ENCODE measurements at places on chromosomes 5 and 9.

- DNase-seq, result no peak
These were observed 94.2 kb upstream of the COL5A1 start for GRCh38 chr9:134547161-134548100.

- DNase-seq, result no peak
These were observed 414.0 kb upstream of the IRX1 start for GRCh38 chr5:3181671-3182070.

GRCh38 chr5:142587354-142587965, 98.4 kb downstream of the FGF1 start:
- no peak for DNase-seq

- no peak for DNase-seq
These were observed 101.9 kb downstream of the MTRR start for GRCh38 chr5:7970816-7971215.

DNA sequence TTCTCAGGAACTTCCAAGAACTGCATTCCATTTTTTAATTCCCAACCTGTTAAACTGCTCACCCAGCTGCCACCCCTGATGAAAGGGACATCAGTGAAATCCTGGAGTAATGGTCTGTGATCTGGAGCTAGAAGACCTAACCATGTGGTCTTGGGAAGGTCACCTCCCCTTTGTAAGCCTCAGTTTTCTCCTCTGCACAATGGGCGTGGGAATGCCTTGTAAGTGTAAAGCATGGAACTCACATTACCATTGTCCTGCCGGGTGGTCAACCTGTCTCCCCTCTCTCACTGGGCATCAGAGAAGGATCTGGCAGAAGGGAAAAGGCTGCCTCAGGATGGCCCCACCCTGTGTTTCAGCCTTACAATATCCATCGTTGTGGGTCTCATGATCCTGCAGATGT, 15.3 kb upstream of the CCDC180 start:
- no peak for DNase-seq

GRCh38 chr5:126777257-126777974, 480 bp downstream of the LMNB1 start:
- no peak for DNase-seq

GRCh38 chr9:126670270-126670669, 56.5 kb downstream of the LMX1B start:
- no peak for DNase-seq

DNA sequence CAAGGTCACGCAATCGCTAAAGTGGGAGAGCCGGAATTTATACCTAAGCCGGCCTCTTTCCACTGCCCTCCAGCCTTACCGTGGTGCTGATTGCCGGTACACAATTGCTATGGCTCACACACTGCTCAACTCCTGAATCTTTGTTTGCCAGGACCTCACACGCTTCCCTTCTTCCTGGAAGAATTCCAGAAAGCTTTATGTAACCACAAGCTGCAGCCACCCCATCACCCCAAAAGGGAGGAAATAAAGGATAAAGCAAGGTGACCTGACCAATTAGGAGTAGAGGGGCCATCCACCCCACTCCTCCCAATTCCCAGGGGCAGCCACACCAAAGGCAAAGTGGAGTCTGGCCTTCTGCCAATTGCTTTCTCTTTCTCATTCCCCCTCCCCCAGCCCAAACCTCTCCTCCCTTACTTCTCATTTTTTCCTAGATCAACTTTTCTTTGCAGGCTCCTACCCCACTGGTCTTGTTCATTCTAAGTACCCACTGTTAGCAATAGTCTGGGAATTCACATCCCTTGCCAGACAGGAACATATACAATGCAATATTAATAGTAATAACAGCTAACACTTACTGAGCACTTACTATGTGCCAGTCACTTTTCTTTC, 18.0 kb upstream of the CDC23 start:
- no peak for DNase-seq

GRCh38 chr9:124242331-124243194, 15.2 kb upstream of the NEK6 start:
- DNase-seq, result no peak

GRCh38 chr5:166369346-166369745, 1922.1 kb upstream of the WWC1 start:
- no peak for DNase-seq

GRCh38 chr9:112487008-112487798, 576 bp downstream of the KIAA1958 start:
- no peak for DNase-seq

GRCh38 chr5:173682313-173682712, 65.9 kb upstream of the BOD1 start:
- DNase-seq, result no peak

DNA sequence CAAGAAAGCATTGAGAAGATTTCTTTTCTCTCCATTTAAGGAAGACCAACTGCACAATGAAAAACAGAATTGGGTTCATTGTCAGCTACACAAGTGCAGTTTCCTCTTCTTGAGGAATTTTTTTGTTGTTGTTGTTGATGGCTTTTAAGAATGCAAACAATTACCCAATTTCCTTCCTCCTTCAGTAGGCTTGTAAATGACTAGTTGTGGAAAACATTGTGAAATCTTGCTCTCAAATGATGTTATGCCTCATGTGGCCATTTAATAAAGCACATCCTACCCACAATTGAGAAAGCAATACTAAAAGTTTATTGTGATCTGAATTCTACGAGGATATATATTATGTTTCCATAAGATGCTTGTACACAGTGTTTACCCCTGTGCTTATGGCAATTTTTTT, 171.6 kb downstream of the FAM174A start:
- no peak for DNase-seq

DNA sequence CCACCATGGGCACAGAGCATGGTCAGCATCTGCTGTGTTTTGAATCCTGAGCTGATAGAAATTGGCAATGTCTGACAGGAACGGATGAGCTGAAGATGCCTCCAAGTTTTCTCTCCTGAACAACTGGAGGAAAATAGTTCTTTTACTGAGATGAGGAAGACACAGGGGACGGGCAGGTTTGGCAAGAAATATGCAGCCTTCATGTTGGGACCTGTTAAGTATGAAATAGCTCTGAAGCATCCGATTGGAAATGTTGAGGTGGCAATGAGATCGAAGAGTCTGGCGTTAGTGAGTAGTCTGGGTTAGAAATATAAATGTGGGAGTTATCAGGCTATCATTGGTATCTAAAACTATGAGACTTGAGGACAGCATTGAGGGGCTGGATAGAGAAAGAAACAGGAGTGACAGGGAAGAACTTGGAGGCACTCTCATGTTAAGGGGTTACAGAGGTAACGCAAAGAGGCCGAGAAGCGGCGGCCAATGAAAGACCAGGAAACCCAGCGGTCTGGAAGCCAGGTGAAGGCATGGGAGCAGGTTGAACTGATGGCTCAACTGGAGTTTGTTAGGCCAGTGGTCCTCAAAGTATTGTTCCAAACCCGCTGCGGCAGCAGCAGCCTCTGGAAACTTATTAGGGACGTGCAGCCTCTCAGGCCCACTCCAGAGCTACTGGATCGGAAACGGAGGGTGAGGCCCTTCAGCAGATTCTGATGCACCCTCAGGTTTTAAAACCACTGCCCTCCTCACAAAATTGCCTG, 1.0 kb upstream of the MAMDC2 start:
- no peak for DNase-seq

DNA sequence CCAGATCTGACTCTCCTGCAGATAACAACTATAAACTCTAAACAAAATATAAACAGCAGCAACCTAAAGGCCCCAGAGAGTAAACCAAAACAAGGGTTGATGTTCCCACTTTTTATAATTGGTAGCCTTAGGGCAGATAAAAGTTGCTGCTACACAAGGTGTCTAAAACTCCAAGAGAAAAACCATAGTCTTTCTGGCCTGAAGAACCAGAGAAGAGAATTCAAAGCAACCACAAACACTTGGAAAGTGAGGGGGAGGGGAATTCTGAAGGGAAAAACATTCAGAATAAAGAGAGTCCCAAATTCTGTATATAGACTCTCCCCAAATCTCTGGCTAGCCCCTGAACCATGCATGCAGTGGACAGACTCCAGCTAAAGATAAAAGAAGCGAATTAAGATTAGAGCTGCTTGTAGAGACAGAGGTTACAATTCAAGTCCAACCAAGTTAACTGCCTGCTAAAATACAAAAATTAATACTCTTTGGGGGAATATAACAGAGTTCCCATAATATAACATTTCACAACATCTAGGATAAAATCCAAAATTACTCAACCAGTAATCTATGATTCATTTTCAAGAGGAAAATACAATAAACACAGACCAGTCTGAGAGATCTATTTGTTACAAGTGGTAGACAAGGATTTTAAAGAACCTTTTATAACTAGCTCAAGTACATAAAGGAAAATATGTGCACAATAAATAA, 37.5 kb upstream of the RGMB start:
- DNase-seq, result no peak

DNA sequence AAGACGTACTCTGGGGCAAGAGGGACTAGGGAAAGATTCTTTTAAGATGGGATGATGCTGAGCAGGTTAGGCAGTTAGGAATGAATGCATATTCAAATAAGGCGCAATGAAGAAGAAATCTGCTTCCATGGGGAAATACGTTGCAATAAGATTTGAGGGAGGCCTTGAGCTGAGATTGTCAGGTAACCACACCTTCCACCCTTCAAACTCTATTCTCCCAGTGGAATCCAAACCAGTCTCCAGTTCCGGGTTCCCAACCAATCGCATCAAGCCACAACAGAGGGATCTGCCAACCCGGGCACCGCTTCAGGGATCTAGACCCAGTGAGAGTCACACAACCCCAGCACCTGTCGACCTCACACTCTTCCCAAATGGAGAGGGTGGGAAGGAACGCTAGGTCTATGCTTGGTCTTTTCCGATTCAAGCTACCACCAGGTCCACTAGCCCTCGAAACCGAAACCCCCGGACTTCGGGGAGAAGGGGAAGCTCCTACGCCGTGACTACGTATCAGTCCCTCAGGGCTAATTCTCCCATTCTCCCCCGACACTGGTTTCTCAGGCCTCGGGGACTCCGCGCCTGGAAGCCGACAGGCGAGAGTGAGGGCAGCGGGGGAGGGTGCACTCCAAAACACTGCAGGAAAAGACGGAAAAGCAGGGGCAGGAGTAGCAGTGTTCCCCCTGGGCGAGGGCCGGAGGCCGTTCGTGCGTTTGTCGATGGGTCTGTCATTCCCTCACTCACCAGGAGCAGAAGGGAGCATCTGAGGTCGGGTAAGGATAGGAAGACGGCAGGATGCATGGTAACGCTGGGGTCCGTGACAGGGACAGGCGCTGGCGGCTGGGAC, 534 bp downstream of the ERP44 start:
- peak; percentile 36 for DNase-seq

DNA sequence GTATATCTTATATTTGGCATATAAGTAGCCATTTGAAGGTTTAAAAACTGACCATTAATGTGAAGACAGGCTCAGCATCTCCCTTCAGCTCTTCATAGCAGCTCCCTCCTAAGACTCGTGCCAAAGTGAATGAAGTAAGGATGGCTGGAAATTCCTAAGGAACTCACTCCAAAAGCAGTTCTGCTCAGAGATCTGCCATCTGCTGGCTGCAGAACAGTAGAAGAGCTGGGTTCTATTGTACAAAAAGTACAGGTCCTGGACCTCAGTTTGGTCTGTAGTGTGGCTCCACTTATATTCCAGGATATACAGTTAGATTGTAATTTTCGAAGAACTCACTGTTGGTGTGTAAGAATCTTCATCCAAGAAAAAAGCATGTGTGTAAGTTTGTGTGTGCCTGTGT, 104.9 kb upstream of the RUSC2 start:
- DNase-seq, result peak; percentile 7

GRCh38 chr5:18497089-18497488, 862.8 kb downstream of the TAF11L14 start:
- no peak for DNase-seq

- DNase-seq, result no peak
These were observed 241.9 kb downstream of the SAXO1 start for GRCh38 chr9:18791074-18791473.

GRCh38 chr9:121711281-121711680, 59.8 kb downstream of the DAB2IP start:
- DNase-seq, result no peak

- no peak for DNase-seq
These were observed 20.3 kb upstream of the NINJ1 start for GRCh38 chr9:93154293-93154903.

- no peak for DNase-seq
These were observed 16.0 kb downstream of the LYRM7 start for GRCh38 chr5:131186561-131187256.

DNA sequence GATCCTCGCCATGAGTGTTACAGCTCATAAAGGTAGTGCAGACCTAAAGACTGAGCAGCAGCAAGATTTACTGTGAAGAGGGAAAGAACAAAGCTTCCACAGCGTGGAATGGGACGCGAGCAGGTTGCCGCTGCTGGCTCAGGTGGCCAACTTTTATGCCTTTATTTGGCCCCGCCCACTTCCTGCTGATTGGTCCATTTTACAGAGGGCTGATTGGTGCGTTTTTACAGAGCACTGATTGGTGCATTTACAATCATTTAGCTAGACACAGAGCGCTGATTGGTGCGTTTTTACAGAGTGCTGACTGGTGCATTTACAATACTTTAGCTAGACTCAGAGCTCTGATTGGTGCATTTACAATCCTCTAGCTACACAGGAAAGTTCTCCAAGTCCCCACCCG, 13.9 kb downstream of the PLK2 start:
- no peak for DNase-seq

DNA sequence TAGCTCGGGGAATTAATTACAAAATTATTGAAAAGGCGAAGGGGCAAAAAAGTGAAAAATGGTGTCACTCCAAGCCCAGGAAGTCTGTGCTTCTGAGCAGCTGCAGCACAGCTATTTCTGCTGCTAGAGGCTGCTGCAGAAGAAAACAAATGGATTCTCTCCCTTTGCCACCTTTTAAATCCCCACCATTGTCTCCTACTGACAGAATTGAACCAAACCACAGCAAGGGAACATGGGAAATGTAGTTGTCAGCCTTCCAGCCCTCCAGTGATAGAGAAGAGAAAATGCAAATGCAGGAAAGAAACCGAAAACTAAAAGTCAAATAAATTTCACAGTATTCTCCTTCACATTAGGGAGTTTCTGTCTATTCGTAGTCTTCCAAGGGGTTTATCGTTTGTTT, 33.4 kb upstream of the CDC42SE2 start:
- no peak for DNase-seq

DNA sequence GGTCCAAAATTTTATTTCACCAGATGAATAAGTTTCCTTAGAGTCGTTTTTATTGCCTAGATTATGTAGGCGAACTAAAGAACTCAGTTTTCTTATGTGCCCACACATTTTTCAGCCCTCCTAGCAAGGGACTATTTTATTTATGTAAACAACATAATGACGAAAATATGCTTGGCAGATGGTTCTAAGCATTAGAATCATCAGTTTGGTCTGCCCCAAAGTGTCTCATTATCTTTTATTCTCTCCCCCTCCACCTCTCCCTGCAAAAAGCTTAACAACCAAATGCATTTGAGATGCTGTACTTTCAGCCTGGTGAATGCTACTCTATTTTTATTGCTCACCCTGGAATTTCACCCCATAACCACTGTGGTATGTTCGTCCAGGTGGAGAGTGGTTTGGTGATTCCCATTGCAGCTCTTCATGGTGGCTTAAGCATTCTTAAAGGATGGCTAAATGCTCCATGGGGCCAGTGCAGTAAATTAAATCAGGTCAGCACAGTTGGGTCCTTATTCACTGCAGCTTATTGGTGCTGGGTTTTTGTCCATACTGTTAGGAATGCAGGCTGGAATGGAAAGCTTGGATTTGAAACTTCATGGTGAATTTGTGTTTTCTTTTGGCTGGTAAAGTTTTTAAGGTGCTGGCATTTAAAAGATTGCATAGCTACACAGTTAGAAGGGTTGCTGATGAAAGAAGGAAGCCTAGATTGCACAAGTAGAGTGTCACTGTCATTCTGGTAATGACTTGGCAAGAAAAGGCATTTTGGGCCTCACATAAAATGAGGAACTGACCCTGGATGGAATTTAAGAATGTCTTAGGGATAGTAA, 39.2 kb downstream of the TLE4 start:
- no peak for DNase-seq
